ENCODE measurements at places on chromosomes 11 and 22. TPM values are rescaled to one million over a fixed set of nuclear protein-coding genes. Genes with fewer than 3 reads are reported as not detected.

NAALAD2 gene
- not detected for total RNA-seq

SOX6 gene
- not detected for total RNA-seq

TRIM48 gene
- not detected for total RNA-seq

OR2AT4 gene
- total RNA-seq, result not detected

BDNF gene
- total RNA-seq, result not detected

RTN4RL2 gene
- 0.20 TPM for total RNA-seq

MYEOV gene
- total RNA-seq, result not detected

P2RY6 gene
- not detected for total RNA-seq

ARHGAP42 gene
- total RNA-seq, result 0.32 TPM

Data from T-helper 2 cell treated with Interferon-gamma antibody and Interleukin-4, amounts not matched to agents 100 ng/mL and 5 ng/mL, for 36 hours (primary cell).